Ecto neural progenitor cell (in vitro differentiated cells): ENCODE measurements at places on chromosomes 13 and 19.

DNA sequence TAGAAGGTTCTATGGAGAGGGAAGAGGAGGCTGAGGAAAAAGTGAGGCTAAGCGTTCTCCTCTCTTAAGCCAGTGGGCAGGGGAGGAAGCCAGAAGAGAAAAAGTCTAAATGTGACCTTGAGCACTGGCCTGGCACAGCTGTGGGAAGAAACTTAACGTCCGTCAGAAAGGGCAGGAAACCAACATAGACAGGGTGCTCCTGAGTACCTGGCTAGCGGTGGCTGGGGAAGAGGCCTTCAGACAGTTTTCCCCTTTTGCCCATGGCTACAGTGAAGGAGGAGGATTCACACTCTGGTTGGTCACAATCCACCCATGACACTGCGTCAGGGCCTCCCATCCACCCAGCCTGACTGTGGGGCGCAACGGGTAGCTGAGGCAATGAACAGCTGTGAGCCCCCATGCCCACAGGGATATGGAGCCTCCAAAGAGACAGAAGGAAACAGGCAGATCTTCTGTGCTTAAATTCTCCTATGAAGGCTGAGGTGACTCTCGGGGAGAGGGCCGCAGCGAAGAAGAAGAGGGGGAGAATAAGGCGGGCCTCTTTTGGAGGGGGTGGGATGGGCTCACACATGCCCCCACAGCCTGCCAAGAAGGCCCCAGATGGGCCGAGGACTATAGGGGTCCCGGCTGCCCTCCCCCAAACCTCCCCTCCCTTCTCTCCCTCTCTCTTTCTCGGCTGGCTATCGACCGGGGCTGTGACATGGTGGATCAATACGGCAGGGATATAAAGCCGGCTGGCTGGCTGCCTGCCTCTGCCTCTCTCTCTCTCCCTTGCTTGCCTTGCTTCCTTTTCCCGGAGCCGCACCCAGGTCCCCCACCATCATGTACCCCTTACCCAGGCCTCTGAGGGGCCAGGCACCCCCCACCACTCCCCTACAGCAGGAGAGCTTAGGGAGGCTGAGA is 19.8 kb upstream of the POU2F2 start:
- DNase-seq = no peak

- DNase-seq = no peak
Measured at GRCh38 chr13:93235258-93236015, 8.8 kb downstream of the GPC6 start.

DNA sequence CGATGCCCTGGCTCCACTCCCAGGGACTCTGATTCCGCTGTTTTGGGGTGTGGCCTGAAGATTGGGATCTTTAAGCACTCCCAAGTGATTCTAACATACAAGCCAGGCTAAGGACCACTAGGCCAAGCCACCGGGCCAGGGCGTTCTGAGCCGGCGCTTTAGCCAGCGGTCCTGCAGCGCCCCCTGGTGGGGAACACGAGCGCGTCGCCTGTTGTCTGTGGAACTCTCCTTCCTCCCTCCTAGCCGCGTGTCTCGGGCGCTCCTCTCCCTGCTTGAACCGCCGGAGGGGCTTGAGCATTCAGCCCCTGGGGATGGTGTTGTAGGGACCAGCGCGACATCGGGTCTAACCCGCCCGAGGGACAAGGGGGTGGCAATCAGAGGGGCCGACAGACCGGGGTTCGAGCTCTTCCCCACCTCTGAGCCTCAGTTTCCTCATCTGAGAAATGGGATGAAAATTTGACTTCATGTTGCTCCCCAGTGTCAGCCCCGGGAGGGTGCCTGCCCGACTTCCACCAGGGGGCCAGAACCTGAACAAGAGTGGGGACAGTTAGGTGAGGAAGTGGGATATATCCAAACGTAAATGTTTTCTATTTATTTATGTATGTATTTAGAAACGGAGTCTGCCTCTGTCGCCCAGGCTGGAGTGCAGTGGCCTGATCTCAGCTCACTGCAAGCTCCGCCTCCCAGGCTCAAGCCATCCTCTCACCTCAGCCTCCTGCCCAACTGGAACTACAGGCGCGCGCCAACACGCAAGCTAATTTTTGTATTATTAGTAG is 18.0 kb upstream of the PNMA8B start:
- peak; percentile 94 for DNase-seq

- DNase-seq = no peak
Measured at GRCh38 chr13:76293346-76293745, 592.9 kb downstream of the KCTD12 start.

DNA sequence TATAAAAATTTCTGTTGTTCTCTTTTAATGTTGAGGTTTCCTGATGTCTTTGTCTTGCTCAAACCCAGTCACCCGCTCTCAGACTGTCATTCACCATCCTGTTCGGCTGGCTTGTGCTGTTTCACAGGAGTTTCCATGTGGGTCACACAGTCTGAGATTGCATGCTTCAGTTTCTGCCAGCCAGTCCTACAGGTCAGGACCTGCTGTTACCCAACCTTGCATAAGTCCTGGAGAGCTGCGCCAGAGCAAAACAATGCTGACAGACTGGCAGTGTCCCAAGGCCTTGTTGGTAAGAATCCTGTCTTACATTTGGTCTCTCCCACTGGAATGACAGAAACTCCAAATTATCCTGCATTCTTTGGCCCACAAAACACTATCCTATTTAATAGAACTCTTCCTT is 340.0 kb upstream of the SLITRK5 start:
- DNase-seq = no peak

- DNase-seq = peak; percentile 72
Measured at GRCh38 chr13:113862931-113863523, 849 bp downstream of the GAS6 start.

DNA sequence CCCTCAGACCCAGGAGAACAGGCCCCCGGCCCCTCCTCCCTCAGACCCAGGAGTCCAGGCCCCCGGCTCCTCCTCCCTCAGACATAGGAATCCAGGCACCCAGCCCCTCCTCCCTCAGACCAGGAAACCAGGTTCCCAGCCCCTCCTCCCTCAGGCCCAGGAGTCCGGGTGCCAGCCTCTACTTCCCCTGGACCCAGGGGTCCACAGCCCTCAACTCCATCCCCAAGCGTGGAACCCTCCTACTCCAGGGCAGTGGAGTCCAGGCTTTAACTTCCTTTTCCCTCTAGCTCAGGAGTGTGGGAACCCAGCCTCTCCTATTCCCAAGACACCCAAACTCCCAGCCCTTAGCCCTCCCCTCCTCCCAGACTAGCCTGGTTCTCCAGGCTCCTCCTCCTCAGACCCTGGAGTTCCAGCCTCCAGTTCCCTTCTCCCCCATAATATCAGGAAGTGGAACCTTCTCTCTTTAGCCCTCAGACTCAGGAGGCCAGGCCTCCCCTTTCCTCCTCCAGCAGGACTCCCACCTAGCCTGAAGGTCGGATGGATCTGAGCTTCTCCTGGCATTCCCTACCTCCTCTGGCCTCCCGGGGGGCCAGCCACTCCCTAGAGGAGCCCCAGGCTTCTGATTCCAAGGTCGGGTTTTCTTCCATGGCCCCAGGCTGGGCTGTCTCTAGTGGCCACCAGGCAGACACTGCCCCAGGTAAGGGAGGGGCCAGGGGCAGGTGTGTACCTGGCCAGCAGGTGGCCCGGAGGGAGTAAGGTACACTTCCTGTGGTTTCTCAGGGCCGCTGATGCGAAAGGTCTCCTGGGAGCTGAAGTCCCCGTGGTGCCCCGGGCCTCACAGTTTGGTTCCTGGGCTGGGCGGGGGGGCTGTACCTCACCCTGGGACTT is at the start of gene TMC4:
TMC4 (minus strand) TSS at position 690 of the 888 bp plus-strand sequence; CDS start at position 647, 43 bp downstream.
- peak; percentile 57 for DNase-seq

GRCh38 chr13:28246891-28247290 is 108.5 kb downstream of the PAN3 start:
- no peak for DNase-seq
